A549 treated with RU486 at 1 μM for 4 hours (cell line): ENCODE measurements at places on chromosomes 3 and 15. TPM values are rescaled to one million over a fixed set of nuclear protein-coding genes. Genes with fewer than 3 reads are reported as not detected.

Gene ULK4
- 5.4 to 10.9 TPM (median 7.1 TPM) in 5 replicates for total RNA-seq

Gene SPATA12
- total RNA-seq, result 0.46 to 0.66 TPM (median 0.54 TPM) in 5 replicates

Gene OXTR
- total RNA-seq, result 6.8 to 9.4 TPM (median 8.8 TPM) in 5 replicates

Gene KBTBD13
- total RNA-seq, result not detected in 5 replicates

Gene C3orf49
- total RNA-seq, result not detected in 5 replicates

Gene ASB14
- not detected in 5 replicates for total RNA-seq
